ENCODE measurements at places on chromosomes 11 and 22.

GRCh38 chr11:118928101-118928869, 2.6 kb upstream of the BCL9L start:
- peak; percentile 81 for DNase-seq

GRCh38 chr11:77371646-77372045, 70.2 kb upstream of the GDPD4 start:
- DNase-seq, result no peak

GRCh38 chr11:10499452-10499851, 41.5 kb downstream of the RNF141 start:
- no peak for DNase-seq

- DNase-seq, result no peak
These were observed 64.8 kb downstream of the RPUSD4 start for GRCh38 chr11:126146454-126147192.

GRCh38 chr11:119031912-119032280, 1.2 kb upstream of the SLC37A4 start:
- DNase-seq, result no peak

DNA sequence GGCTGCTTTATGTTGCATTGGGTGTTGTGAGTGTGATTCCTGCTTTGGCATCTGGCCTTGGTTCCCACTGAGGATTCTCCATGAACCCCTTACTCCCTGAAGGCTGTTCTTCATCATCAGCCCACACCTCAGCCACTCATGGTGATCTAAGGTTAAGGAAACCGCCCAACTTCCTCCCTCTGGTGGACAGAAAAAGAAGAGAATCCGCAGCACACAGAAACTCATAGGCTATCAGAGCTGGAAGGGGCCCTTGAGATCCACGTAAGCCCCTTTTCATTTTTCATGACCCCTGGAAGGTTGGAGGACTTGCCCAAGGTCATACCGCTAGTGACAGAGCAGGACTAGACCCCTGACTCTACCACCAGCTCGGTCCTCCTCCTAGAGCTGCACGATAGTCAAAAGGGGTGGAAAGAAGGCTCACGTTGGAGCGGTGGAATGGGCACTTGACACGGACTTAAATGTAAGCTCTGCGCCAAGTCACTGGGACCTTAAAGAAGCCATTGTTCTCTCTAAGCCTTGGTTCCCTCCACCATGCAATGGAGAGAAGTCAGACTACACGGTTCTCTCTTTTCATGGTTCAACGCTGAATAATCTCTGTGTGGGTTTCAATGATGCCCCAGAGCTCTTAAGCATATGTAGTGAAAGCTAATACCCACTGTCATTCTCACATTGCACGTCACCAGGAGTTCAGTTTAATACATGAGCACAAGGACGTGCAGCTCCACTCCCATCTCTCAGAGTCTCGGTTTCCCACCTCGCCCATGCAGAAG, 83.6 kb upstream of the CRTAM start:
- DNase-seq, result no peak

DNA sequence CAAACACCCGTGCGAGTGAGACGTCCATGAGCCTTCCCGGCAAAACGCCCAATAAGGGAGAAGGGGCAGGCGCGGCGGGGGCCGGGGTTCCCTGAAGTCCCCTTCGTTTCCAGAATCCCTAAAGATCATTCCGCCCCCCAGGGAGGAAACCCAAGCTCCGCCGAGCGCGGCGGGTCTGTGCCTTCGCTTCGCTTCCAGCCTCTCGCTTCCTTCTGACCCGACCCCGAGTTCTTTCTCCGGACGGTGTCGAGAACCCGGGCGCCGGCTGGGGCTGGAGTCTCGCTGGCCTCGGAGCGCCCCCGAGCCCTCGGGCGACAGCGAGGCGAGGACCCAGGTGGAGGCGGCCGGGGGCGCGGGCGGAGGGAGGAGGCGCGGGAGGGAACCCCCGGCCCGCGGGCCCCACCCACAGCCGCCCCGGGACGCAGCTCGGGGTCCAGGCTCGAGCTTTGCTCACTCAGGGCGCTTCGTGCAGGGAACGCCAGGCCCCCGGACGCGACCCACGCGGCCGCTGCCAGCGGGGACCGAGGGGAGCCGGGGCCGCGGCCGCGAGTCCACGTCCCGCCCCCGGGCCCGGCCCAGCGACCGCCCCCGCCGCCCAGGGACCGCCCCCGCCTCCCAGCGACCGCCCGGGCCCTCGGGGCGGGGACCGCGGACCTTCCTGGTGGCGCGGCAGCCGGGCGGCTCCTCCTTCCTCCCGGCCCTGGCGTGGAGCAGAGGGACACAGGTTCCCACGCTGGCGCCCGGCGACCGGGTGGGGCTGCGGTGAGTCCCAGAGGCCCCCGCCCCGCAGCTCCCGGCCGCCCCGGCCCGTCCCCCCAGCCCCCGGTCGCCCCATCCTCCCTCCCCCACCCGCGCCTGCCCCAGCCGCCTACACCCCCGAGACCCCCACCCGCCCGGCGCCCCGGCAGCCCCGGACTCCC, at the start of gene PGGHG:
TSS of gene PGGHG (plus strand) at position 649 of the 920 bp plus-strand sequence. CDS start 691 bp downstream, outside the sequence.
- DNase-seq, result no peak

Data from GM06990 (cell line).